CD4-positive, alpha-beta T cell treated with Interleukin-6 at 100 ng/mL for 8 hours (primary cell): ENCODE measurements at places on chromosomes 1 and 21.

- DNase-seq: no peak
These were observed 578.5 kb downstream of the USP25 start for GRCh38 chr21:16308269-16308668.

DNA sequence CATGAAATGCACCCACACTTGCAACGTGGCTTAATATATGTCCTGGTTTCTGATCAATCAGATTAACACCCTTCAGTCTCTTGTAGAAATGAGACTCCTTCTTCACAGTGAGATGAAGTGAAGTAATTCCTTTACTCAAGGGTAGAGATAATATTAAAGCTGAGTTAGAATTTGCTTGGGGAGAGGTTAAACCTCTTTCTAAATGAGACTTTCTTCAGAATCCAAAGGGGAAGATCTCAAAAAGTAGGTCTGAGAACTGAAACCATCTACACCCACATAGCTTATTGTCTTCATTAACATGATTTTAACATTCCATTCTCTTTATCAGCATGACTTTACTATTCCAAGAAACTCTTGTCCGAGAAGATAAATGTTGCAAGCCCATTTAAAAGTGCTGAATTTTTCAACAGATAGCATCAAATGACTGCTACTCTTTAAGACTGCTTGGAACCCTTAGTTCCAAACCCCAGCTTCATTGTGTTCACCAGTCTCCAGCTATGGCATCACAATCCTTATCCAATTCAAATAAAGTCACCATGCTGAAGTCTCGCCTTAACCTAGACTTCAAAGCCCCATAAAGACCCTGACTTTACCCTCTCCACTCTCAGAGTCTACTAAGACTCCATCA lies 19.2 kb upstream of the TRAF3IP3 start:
- DNase-seq: no peak

GRCh38 chr1:76238094-76238628 lies 163.6 kb downstream of the ST6GALNAC3 start:
- DNase-seq: no peak

DNA sequence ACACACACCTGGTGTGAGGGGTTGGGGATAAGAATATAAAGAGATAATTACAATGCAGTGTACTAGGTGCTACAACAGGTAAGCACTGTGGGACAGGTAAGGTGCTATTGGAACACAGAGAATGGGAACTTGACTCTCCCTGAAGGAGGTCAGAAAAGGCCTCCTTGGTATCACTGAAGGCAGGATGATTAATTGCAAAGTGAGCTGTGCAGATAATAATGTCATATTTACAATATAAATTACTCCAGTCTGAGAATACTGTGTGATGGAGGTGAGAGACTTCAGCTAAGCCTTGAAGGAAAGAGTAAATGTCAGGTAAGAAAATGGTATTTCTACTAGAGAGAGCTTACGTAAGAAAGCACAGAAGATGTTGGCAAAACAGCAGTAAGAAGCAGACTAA lies 91.6 kb downstream of the EPS15 start:
- DNase-seq: no peak

DNA sequence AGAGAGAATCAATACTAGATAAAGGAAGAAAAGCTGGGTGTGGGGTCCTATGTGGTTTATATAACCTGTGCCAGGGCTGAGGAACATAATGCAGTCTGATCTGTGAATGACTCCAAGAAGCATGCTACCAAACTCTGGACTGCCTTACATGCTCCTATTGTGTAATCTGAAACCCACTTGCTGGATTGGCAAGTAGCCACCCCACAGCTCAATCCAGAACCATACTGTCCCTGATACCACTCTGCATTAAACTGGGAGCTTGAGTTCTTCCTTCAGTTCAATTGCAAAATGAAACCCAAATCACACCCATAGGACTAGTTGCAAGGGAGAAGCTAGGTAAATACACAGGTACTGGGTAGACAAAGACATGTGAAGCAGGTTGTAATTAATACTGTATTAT lies 115.4 kb upstream of the NEGR1 start:
- DNase-seq: no peak

DNA sequence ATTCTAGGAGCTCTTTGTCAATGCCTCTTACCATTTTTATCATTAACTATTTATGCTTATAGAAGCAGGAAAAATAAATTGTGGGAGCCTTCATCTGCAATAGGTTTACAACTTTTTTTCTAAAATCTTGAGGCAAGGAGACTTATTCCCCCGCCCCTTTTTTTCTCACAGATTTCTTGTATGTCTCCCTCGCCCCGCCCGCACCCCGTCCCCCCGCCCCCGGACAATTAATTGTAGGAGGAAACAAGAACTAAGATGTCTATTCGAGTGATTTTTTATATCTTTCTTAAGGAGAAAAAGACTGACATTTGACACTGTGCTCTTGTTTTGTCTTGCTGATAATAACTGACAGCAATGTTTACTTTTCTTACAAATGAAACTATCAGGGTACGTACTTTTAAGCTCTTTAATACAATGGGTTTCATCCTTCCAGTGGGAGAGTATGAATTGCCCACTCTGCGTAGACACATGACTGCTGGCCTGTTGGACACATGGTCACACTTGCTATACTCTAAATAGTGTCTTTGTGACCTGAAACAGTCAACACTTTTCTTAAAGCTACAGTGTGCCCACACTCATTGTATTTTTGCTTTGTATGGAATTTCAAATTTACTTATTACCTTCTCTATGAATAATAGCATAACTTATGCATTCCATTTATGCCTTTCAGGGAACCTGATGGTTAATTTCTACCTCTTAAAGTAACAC lies 1.5 kb upstream of the IVNS1ABP start:
- no peak for DNase-seq

DNA sequence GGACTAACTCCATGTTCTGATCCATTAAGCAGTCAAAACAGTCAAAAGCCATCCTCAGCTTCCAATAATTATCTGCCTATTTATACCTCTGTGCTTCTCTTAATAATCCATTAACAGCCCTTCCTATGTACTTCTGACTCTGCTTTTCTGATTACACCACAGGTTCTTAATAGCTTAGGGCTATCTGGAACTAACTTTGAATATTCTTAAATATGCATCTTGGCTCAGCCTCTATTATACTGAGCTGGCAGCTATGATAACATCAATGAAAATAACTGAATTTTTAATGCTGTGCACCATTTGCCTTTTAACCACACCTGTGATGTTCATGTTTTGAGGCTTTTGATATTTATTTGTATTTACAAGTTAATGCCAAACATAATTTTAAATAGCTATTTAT lies 175.9 kb downstream of the DPYD start:
- no peak for DNase-seq

DNA sequence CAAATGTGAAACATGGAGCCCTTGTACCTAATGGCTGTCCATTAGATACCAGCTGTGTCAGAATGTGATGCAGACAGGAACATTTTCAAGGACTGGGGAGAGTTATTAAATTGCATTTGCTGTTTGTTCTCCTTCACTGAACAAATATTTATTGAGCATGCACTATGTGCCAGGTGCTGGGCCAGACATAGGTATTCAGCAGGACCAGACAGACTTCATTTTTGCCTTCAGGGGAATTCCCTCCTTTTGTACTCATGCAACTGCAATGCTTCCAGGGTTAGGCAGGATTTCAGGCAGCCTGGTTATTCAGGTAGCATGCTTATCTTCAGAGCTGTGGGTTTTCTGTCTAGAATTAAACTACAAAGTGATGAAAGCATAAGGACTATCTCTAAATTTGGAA lies 64.2 kb upstream of the SMYD2 start:
- no peak for DNase-seq

DNA sequence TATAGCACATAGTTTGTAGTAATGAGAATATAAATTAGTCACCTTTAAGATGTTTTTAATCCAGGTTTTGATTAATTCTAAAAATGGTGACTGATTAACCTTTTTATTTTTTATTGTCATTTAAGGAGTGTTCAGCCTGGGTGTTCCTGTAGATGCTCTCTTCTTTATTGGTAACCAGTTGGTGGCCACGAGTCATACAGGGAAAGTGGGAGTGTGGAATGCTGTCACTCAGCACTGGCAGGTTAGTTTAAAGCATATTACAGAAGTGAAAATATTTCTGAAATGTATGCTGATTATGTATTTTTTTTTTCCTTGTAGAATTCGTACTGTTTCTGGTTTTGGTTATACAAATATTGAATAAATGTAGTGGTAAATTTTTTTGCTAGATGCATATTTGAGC lies 28.1 kb downstream of the KCTD3 start:
- no peak for DNase-seq
